ENCODE measurements at places on chromosomes 1 and 21.

- no peak for DNase-seq
These were observed 24.7 kb downstream of the RPS6KC1 start for GRCh38 chr1:213075725-213076124.

GRCh38 chr1:40658751-40659648 is 6.5 kb downstream of the RIMS3 start:
- no peak for DNase-seq

DNA sequence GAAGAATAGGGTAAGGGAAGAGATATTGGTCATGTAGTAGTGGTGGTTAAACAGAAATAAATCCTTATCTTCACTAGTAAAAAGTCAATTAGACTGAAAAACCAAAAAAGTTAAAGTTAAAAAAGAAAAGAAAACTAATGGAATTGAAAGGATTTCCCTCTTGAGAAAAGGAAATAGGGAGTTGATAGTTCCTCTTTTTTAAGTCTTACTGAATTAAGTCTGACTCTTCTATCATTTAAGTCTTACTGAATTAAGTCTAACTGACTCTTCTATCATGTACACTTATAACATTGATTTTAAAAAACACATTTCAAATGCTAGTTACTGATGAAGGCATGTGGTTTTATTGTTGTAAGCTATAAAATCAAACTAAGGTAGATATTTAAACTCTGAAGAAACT is 49.5 kb upstream of the TENT5C start:
- no peak for DNase-seq

GRCh38 chr1:71303617-71304041 is 222.8 kb upstream of the ZRANB2 start:
- no peak for DNase-seq

GRCh38 chr1:203601716-203602309 is 24.8 kb upstream of the ATP2B4 start:
- DNase-seq = no peak

- DNase-seq = no peak
These were observed 323.0 kb upstream of the USP25 start for GRCh38 chr21:15406791-15407190.

DNA sequence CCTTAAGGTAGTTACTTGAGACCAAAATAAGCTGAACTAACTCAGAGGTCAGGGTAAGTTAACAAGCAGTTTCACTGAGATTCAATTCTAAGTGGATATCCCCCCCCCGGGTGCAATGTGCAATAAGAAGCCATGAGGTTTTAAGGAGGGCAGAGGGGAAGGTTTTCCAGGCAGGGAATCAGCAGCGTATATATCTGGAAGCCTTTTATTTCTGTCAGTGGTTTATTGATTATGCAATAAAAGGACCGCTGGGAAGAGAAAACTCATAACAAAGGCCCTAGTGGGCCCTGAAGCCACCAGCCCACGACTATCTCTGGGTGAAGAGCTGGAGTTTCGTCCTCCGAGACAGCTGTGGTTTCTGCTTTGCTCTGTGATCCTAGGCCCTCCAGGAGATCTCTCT is 53.1 kb upstream of the CTPS1 start:
- DNase-seq = no peak

DNA sequence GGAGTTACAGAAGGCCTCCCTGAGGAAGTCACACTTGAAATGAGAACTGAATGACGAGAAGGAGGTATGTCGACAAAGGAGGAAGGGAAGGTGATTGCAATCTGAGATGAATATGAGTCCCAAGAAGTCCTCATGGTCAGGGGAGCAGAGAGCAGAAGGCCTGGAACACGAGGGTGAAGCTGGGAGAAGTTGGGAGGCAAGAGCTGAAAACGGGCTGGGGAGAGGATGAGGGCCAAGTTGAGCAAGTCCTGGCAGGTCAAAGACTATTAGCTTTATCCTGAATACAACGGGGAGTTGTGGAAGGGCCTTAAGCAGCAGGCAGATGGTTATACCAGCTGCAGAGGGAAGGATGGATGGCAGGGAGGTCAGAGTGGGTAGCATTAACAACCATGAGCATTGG is 89.5 kb downstream of the KCNJ15 start:
- no peak for DNase-seq

DNA sequence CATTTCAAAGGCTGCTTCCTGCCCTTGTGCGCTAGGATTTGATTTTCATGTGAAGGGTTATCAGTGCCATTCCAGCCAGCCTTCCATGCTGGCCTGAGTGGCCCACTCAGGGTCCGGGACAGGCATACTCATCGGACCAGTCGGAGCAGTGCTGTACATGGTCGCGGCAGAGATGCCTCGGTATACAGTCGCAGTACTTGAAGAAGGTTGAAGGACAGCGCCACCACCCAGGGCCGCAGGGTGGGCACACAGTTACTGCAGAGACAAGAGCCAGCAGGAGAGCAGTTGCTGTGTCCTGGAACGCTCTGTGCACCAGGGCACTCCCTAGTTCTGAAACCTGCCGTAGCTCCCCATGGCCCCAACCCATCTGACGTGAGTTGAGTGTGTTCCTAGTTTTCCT is 9.1 kb downstream of the LDLRAD1 start:
- DNase-seq = no peak

- DNase-seq = no peak
These were observed 37.2 kb downstream of the GNB1 start for GRCh38 chr1:1853593-1854257.

DNA sequence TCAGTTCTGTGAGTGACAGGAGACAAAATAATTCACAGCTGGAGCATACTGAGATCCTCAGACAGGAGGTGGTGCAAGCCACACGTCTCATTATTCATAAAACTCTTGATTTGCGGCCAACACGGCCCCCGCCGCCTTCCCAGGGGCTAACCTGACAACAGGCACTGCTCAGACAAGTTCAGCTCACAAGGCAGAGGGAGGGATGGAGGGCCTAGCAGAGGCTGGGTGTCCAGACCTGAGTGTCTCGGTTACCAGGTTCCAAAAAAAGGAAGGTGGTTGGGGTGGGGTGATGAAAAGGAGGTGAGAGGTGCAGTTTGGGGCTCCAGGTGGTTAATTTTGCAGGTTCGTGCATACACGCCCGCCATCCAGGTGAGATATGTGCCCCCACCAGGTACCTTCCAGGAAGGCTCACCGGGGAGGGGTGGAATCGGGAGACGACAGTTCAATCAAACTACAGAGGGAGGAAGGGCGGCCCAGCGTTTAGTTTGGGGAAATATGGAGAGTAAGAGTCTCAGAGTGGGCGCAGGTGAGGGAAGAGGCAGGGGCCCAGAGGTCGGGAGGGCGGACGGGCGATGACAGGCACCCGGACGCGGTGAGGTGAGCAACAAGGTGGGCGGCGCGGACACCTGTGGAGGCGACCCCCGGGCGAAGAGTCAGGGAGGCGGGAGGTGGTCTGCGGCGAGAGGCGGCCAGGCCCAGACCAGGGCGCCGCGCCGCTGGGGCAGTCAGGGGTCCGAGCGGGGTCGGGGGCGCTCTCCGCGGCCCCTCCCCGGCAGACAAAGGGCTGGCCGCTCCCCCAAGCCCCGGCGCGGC is 629 bp downstream of the CTNNBIP1 start:
- no peak for DNase-seq

GRCh38 chr1:86468501-86468977 is at the start of gene CLCA1:
Gene CLCA1, plus strand, starts transcription at chr1:86468927. Its CDS starts 45 bp downstream, at chr1:86468972.
- no peak for DNase-seq

DNA sequence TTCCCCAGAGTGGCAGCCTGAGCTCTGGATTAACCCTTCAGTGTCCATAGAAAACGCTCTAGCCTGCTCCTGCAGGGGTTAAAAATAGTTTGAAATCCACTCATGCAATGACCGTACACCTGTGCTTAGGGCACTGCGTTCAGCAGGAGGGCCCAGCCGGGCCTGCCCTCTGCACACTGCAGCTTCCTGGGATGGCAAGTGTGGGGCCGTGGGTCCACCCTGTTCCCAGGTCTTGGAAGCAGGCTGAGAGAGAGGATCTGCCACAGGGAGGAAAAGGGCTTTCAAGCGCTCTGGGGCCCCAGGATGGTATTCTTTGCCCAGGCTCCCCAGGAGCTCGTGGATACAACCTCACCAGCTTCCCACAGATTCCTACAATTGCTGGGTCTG is 1.5 kb upstream of the S100B start:
- DNase-seq = no peak

GRCh38 chr1:200150006-200150405 is 122.5 kb downstream of the NR5A2 start:
- no peak for DNase-seq

DNA sequence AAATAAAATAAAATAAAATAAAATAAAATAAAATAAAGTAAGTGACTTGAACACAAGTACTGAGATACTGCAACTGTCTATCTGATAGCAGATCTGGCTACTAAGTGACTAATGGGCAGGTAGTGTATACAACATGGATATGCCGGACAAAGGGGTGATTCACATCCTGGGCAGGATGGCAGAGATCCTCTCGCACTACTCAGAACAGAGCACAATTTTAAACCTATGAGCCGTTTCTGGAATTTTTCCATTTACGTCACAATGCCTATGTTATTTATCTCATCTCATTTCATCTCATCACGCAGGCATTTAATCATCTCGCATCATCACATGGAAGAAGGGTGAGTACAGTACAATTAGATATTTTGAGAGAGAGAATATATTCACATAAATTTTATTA is 233.3 kb upstream of the COA6 start:
- no peak for DNase-seq

Data from stimulated activated CD4-positive, alpha-beta T cell treated with anti-CD3 and anti-CD28 coated beads, Interleukin-15, amount 100 ng/mL, for 1 hour (primary cell).